ENCODE measurements at places on chromosomes 12 and 14. TPM values are rescaled to one million over a fixed set of nuclear protein-coding genes. Genes with fewer than 3 reads are reported as not detected.

The MYL2 gene
- total RNA-seq, result not detected

The FAR2 gene
- total RNA-seq, result 5.4 TPM

The PTPRR gene
- total RNA-seq, result under 0.01 TPM

The RHOJ gene
- total RNA-seq, result 4.1 TPM

The WNT1 gene
- total RNA-seq, result not detected

The NELL2 gene
- 0.26 TPM for total RNA-seq

The SCFD1 gene
- total RNA-seq, result 91.9 TPM

The SERPINA5 gene
- total RNA-seq, result not detected

The HOXC10 gene
- total RNA-seq, result not detected

The FSCB gene
- not detected for total RNA-seq

The PPHLN1 gene
- 47.6 TPM for total RNA-seq

The LMNTD1 gene
- total RNA-seq, result not detected

The EML1 gene
- total RNA-seq, result 36.2 TPM

The DICER1 gene
- 28.7 TPM for total RNA-seq

The ACOT6 gene
- not detected for total RNA-seq

The TSHR gene
- not detected for total RNA-seq

The KLHL33 gene
- total RNA-seq, result 1.5 TPM

The MYF5 gene
- total RNA-seq, result not detected

The ISM2 gene
- total RNA-seq, result not detected

The SERPINA4 gene
- not detected for total RNA-seq

The IFT81 gene
- total RNA-seq, result 33.1 TPM

The MYF6 gene
- total RNA-seq, result under 0.01 TPM

The NOS1 gene
- under 0.01 TPM for total RNA-seq

The GPR84 gene
- total RNA-seq, result not detected

The PTPRQ gene
- total RNA-seq, result 1.3 TPM

The NKX2-8 gene
- not detected for total RNA-seq

The CCDC197 gene
- total RNA-seq, result not detected

The TBC1D30 gene
- 0.26 TPM for total RNA-seq

The ARHGAP9 gene
- under 0.01 TPM for total RNA-seq

The HOXC6 gene
- 0.17 TPM for total RNA-seq

The C12orf50 gene
- under 0.01 TPM for total RNA-seq

The CRIP2 gene
- total RNA-seq, result 68.5 TPM

The SIRT4 gene
- 2.5 TPM for total RNA-seq

The SLC17A8 gene
- not detected for total RNA-seq

The DLST gene
- 95.3 TPM for total RNA-seq

The ZFC3H1 gene
- 21.8 TPM for total RNA-seq

The UBR7 gene
- 27.7 TPM for total RNA-seq

The RPS6KA5 gene
- 2.0 TPM for total RNA-seq

The TOMM20L gene
- total RNA-seq, result not detected

The STXBP6 gene
- total RNA-seq, result 4.5 TPM

The ITPK1 gene
- 9.2 TPM for total RNA-seq

The NT5DC3 gene
- total RNA-seq, result 10.4 TPM

The ANO4 gene
- 11.3 TPM for total RNA-seq

The PLEKHH1 gene
- 0.33 TPM for total RNA-seq

The GSG1 gene
- total RNA-seq, result 0.26 TPM

The FAM181A gene
- not detected for total RNA-seq

The PTPRB gene
- total RNA-seq, result 0.66 TPM

The ARHGDIB gene
- total RNA-seq, result 8.3 TPM

The COX8C gene
- 0.33 TPM for total RNA-seq

The ZNF891 gene
- 1.2 TPM for total RNA-seq

The GNB3 gene
- total RNA-seq, result 1.3 TPM

The TMPRSS12 gene
- total RNA-seq, result not detected

The ACSS3 gene
- 32.9 TPM for total RNA-seq

The WNT5B gene
- total RNA-seq, result 40.3 TPM
